Adrenal gland (tissue), 19 donors: ENCODE measurements at places on chromosomes 1 and 21. TPM values are rescaled to one million over a fixed set of nuclear protein-coding genes. Genes with fewer than 3 reads are reported as not detected.
A peak's percentile ranks its signal among the peaks of the same experiment; 100 is the strongest.

Gene MXRA8
- 75.0 TPM for total RNA-seq

Gene DNM3
- total RNA-seq = 28.5 TPM

Gene CFAP74
- total RNA-seq = 2.5 TPM

Gene MINDY1
- total RNA-seq = 36.1 TPM

Gene KIAA0319L
- total RNA-seq = 123 TPM

Gene GPX7
- 4.2 TPM for total RNA-seq

Gene OLFM3
- not detected for total RNA-seq

Gene RYR2
- total RNA-seq = 0.09 TPM

Gene TRAF3IP3
- 1.1 TPM for total RNA-seq

Gene RHOU
- total RNA-seq = 12.7 TPM

Gene KLHDC8A
- total RNA-seq = 74.9 TPM

Gene SAMSN1
- total RNA-seq = 5.0 TPM

Gene APOBEC4
- not detected for total RNA-seq

GRCh38 chr1:60809204-60809980 lies 273.0 kb upstream of the NFIA start:
- no peak overlapping the region for H3K27ac ChIP-seq
- no peak for DNase-seq
- no peaks in the 10 kb centered on the region for H3K4me1 ChIP-seq
- H3K27me3 ChIP-seq = no peaks in the 10 kb centered on the region
- H3K36me3 ChIP-seq = no peaks in the 10 kb centered on the region

DNA sequence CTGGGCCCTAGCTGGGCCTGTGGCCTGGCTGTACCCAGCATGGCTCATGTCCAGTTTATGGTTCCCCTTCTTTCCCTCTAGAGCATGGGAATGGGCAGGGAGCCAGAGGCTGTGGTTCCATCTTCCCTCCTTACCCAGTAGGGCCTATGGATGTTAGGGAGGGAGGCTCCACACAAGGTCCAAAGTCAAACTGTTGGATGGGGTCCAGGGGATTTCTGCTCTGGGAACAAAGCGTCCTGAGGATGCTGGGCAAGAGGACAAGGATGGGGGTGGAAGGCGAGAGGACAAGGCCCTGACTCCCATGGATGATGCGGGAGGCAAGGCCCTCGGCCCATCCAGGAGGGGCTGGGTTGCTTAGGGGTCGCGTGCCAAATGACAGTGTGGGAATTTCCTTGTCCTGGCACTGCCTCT lies 17.3 kb downstream of the CSF1 start:
- no peaks in the 10 kb centered on the region for H3K27me3 ChIP-seq
- H3K4me1 ChIP-seq = peaks cover 55% of the 10 kb centered on the region

DNA sequence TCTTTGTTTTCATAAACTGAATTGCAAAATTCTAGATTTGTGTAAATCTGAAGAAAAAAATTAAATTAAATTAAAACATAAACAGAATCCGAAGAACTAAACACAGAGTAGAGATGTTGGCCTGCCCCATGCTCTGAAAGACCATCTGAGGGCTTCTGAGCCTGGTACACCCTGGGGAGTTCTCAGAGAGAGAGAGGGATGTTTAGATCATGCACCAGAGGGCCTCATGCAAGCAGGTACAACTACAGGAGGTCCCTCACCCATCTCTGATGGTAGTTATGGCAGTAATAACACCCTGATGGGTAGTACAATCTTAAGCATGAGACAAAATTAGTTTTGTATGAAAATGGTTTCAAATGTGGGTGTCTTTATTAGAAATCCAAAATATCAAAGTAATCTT lies 127.7 kb downstream of the TGFB2 start:
- no peak overlapping the region for H3K27ac ChIP-seq
- H3K27me3 ChIP-seq = no peaks in the 10 kb centered on the region
- no peak for DNase-seq
- peaks cover 6% of the 10 kb centered on the region for H3K4me1 ChIP-seq
- no peak overlapping the region for H3K4me3 ChIP-seq

- H3K4me3 ChIP-seq = no peak overlapping the region
- H3K27ac ChIP-seq = peak overlapping the region; percentile 63
- H3K27me3 ChIP-seq = no peaks in the 10 kb centered on the region
- no peak for DNase-seq
- peaks cover 31% of the 10 kb centered on the region for H3K4me1 ChIP-seq
These were observed 13.6 kb downstream of the ZYG11B start for GRCh38 chr1:52739699-52740467.

DNA sequence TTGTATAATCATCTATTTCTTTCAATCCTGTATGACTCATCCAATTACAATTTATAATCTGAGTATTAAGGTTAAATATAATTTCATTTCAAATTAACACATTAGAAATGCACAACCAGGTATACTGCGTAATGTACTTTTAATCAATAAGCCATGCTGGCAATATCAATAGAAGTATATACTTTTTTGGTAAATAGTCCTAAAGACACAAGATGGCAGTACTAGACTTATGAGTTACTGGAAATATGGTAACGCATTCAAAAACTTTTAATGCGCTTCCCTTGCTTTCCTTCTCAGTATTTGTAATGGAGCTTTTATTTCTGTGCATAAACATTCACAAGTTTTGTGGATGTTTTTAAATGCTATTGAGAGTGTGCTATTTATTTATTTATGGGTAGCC lies 1162.0 kb upstream of the TMPRSS15 start:
- H3K4me3 ChIP-seq = no peak overlapping the region
- H3K36me3 ChIP-seq = no peaks in the 10 kb centered on the region
- no peaks in the 10 kb centered on the region for H3K27me3 ChIP-seq

DNA sequence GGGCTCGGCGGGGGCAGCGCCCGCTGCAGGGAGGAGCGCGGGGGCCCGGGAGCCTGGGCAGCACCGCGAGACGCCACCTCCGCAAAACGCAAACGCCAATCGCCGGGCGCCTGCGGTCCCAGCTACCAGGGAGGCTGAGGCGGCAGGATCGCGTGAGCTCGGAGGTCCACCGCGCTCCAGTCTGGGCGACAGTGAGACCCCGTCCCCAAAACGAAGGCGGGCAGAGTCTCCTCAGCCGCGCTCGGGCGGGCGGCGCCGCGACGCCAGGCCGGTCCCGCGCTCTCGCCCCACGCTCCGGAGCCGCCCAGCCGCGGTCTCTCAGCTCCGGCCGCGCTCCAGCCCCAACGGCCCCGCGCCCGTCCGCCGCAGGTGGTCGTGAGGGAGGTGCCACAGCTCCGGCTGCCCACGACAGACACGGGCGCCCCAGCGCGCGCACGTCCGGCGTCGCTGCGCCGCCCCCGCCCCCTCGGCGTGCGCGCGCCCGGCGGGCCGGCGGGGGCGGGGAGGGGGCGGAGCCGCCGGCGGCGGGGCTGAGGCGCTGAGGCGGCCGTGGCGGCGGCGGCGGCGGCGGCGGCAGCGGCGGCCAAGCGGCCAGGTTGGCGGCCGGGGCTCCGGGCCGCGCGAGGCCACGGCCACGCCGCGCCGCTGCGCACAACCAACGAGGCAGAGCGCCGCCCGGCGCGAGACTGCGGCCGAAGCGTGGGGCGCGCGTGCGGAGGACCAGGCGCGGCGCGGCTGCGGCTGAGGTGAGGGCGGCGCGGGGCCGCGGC lies at the start of gene ADARB1:
Gene ADARB1, plus strand, starts transcription at position 533 of the 770 bp plus-strand sequence. CDS start 97,077 bp downstream, outside the sequence.
- H3K4me3 ChIP-seq = peak within 1 kb of the TSS; percentile 40
- peak; percentile 42 for DNase-seq
- H3K27me3 ChIP-seq = no peaks in the 10 kb centered on the region
- H3K4me1 ChIP-seq = no peaks in the 10 kb centered on the region

DNA sequence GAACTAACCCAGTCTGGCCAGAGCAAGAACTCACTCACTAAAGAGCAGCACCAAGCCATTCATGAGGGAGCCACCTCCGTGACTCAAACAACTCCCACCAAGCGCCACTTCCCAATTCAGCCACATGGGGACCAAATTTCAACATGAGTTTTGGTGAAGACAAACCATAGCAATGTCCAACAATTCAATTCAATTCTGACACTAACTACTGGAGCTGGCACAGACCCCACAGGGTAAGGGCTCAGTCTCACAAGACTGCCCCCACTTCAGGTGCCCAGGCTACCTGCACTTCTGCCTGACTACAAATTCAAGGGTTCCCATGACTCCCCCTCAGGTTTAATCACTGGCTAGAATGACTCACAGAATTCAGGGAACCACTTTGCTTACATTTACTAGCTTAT lies 48.8 kb upstream of the RAP1A start:
- H3K27ac ChIP-seq = no peak overlapping the region
- no peak overlapping the region for H3K4me3 ChIP-seq
- peak; percentile 18 for DNase-seq
- H3K36me3 ChIP-seq = no peaks in the 10 kb centered on the region

GRCh38 chr1:214518361-214518760 lies 33.0 kb downstream of the PTPN14 start:
- H3K27me3 ChIP-seq = no peaks in the 10 kb centered on the region
- no peak for DNase-seq
- no peaks in the 10 kb centered on the region for H3K36me3 ChIP-seq
- H3K4me3 ChIP-seq = no peak overlapping the region
- H3K4me1 ChIP-seq = peaks cover 9% of the 10 kb centered on the region
- no peak overlapping the region for H3K27ac ChIP-seq

- H3K27ac ChIP-seq = no peak overlapping the region
- H3K27me3 ChIP-seq = no peaks in the 10 kb centered on the region
- no peak for DNase-seq
- no peak overlapping the region for H3K4me3 ChIP-seq
- H3K4me1 ChIP-seq = no peaks in the 10 kb centered on the region
- no peaks in the 10 kb centered on the region for H3K36me3 ChIP-seq
These were observed 2.2 kb downstream of the PAQR6 start for GRCh38 chr1:156245451-156246232.

- no peaks in the 10 kb centered on the region for H3K27me3 ChIP-seq
- peak overlapping the region; percentile 96 for H3K27ac ChIP-seq
- peaks cover 6% of the 10 kb centered on the region for H3K4me1 ChIP-seq
- DNase-seq = peak; percentile 29
- H3K4me3 ChIP-seq = peak overlapping the region; percentile 99
- no peaks in the 10 kb centered on the region for H3K36me3 ChIP-seq
These were observed 671 bp downstream of the DNAJC11 start for GRCh38 chr1:6700853-6701436.

DNA sequence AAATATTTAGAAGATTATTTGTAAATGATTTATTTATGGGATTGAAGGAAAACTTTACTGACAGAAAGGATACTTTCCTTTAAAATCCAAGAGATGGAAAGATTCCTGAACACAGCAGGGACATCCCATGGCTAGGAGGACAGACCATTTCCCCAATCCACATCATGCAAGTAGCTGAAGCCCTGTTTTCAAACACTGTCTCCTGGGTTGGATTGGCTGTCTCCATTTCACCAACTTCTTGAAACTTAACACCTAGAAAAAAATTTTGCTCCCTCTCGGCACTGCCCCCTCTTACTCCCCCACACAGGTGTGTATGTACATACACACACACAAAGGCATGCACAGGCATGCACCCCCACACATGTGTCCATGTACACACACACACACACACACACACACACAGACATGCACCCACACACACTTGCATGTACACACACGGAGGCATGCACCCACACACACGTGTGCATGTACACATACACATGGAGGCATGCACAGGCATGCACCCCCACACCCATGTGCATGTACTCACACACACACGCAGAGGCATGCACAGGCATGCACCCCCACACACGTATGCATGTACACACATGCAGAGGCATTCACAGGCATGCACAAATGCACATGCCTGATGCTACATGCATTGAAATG lies 320.0 kb downstream of the CHRM3 start:
- H3K4me1 ChIP-seq = no peaks in the 10 kb centered on the region
- H3K4me3 ChIP-seq = no peak overlapping the region
- DNase-seq = no peak
- no peaks in the 10 kb centered on the region for H3K27me3 ChIP-seq

DNA sequence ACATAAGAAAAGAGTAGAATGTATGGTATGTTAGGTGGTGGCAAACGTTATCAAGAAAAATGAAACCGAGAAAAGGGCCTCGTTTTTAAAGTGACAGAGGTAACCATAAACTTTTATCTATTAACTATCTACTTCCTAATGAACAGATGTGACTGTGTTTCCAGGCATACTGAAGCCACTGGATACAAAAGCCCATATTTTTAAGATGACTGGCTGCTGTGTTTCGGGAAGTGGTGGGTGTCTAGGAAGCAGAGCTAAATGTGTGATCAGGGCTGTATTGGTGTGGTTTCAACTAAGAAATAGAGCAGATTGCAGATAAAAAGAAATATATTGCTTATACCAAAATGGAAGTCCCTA lies 71.8 kb downstream of the CHRM3 start:
- H3K4me3 ChIP-seq = no peak overlapping the region
- no peaks in the 10 kb centered on the region for H3K4me1 ChIP-seq

GRCh38 chr1:53604291-53604919 lies 134.6 kb downstream of the GLIS1 start:
- DNase-seq = no peak
- no peak overlapping the region for H3K4me3 ChIP-seq
- H3K36me3 ChIP-seq = no peaks in the 10 kb centered on the region
- no peak overlapping the region for H3K27ac ChIP-seq

DNA sequence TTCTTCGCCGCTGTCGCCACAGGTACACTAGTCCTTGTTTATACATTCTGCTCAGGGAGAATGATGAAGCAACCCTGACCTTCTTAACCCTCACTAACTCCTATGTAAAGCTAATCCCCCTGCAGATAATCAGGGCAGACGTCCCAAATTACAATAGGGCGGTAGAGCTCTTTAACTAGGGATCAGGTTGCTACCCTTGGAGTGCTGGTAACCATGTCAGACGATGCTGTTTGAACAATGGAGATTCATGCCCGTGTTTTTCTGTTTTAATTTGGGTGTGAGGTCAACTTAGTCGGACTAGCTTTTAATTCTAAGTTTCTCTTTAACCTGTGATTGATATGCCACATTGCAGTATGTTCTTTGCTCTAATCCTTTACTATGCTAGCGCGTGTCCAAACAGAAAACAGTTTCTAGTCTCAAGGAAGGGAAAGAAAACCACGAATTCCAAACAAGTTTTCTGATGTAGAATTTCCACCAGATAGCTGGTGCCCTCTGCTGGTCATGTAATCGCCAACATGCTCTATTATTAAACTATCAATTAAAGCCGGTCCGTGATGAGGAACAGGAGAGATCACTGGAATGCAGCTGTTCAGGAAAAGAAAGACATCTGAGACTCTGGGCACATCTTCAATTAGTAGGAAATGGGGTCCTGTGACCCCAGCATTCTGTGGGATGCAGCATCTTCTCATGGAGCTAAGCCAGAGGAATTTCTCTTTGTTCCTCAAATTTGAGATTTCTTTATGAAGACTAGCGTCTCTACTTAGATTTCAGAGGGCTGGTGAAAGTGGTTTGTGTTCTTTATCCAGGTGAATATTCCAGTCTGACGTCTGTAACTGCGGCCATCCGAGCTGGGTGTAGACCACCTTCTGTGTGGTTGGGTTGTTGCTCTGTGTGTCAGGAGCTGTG lies 18.3 kb upstream of the VAMP3 start:
- no peak overlapping the region for H3K27ac ChIP-seq
- H3K4me1 ChIP-seq = peaks cover 5% of the 10 kb centered on the region
- H3K4me3 ChIP-seq = no peak overlapping the region
- no peaks in the 10 kb centered on the region for H3K27me3 ChIP-seq
